ENCODE measurements at places on chromosomes 12 and 14.

DNA sequence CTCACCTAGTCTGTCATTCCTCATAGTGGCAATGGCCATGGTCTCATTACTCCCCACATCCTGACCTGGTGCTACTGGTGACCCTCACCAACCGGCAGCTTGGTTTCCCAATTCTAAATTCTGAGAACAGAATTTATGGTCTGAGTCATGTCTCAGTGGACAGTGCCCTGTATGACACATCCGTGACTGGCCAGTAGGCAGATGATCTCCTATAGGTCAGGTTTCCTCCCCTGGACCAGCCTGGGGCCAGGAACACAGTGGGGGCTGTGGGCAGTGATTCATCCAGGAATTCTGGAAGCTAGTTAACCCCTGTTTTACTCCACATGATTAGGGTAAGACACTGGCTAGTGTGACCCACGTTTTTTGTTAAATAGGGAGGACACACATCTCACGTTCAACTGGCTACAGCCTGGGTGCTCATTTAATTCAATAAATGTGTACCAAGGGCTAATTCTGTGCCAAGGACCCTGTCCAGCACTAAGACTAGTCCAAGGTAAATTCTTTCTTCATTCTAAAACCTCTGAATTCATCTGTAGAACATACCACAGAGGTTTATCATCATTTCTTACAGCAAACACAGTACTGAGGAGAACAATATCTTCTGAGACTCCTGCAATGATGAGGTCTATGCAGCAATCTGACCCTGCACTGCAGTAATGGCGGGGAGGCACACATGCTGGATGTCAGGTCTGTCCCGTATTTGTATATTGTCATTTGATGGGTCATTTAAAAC lies 249.6 kb upstream of the TBX3 start:
- peak; percentile 88 for DNase-seq

DNA sequence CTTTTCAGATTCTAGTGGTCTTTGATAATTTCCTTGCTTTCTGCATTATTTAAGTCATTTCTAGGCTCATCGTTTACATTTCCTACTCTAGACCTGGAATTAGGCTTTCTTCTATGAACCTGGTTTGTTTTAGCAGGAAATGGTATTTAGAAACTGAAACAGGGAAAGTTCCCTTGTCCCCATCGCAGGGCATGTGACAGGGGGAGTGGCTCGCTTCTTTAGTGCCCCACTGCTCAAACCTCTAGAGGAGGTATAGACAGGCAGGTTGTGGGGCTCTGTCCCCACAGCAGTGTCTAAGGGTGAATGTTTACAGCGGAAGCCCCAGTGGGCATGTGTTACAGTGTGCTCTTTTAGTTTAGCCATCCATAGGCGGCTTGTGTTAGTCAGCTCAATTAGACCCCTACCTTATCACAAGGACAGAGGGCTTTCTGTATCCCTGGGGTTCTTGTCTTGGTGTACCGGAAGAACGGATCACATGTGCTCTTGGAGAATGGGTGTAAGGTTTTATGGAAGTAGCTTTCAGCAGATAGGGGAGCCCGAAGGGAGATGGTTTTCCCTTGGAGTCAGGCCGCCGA lies 25.0 kb downstream of the IFT81 start:
- no peak for DNase-seq

DNA sequence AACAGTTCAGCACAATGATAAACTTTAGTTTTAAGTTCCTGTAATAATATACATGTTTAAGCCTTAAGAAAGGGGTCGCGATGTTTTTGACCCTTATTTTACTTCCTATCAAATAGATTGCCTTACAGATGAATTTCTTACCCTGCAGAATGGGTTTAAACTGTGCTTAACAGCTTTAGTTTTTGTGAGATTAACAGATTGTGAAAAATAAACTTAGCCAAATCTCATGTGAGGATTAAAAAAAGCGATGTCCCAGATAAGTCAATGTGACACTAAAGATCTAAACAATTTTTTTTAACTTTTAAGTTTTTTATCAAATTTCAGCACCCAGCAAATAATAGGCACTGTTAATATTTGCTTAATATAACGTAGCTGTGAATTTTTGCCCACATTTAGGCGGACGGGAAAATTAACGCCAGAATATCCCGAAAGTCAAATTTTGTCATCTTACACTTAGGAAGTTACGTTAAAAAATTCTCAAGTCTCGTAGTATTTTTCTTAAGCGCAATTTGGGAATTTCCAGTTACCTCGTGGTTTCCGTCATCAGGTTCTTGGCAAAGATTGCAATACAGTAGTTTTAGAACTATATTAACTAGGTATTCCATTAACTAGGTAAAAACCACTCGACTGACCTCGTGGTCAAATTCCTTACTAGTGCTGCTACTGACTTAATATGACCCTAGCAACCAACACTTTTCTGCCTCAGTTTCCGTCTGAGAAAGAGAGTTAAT lies 1.2 kb downstream of the HNRNPC start:
- peak; percentile 27 for DNase-seq

DNA sequence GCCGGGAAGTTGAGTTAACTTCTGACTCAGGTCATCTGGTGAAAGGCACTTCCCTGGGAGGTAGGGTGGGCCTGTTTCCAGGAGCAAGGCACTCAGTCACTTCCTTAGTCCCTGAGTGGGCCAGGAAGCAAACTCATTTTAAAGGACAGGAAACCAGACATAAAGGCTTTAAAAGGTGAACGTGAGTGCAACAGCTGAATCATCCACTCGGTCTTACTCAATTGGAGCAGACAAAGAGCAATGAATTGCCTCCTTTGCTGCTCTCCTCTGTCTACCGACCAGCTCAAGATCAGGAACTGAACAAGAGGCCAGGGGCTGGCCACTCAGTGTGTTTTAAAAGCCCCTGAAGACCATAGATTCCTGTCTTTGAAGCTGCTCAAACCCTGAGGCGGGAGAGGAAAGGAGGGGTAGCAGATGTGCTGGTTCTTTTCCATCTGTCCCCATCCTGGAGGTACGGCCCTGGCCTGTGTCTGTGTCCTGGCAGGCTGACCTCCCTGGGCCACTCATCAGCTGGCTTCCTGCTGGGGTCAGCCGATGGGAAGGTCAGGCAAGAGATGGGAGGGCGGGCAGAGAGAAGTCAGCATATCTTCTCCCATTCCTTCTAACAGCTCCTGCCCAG lies 148.9 kb downstream of the PPM1H start:
- DNase-seq: peak; percentile 99

- no peak for DNase-seq
Measured at GRCh38 chr12:49542592-49543160, 3.8 kb downstream of the KCNH3 start.

DNA sequence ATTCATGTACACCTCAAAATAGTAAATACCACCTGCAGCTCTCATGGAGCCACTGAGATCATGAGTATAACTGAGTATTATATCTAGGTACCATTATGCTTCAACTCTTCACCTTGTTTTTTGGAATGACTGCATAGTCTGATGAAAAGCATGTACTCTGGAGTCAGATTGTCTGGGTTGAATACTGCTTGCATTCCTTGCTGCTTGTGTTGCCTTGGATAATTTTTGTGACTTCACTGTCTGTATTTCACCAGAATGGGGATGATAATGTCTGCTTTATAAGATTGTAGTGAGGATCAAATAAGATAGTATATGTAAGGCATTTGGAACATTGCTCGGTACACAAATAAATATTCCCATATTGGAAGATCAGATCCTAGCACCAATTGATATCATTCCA lies 54.2 kb downstream of the SUSD6 start:
- DNase-seq: peak; percentile 64

- DNase-seq: no peak
Measured at GRCh38 chr14:106277503-106277902, 751.1 kb downstream of the TMEM121 start.

GRCh38 chr12:94290353-94290752 lies 142.0 kb downstream of the PLXNC1 start:
- no peak for DNase-seq

DNA sequence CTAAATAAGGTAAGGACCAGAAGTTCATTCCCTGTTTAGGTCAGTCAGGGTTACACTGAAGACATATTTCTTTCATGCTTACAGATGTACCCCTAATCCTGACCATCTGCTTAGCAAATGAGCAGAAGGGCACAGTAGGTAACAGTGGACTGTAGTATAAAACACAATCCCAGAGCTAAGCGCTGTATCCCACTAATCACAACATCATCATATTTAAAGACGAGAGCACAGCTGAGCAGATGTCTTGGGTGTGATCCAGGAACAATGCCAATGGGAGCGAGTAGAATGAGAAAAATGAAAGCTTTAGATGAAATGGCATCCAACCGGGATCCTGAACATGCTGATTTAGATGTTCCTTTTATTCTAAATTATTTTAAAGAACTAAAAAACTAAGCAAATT lies 213.4 kb downstream of the CCER1 start:
- DNase-seq: no peak

- DNase-seq: peak; percentile 63
Measured at GRCh38 chr12:46266869-46267574, 1.8 kb downstream of the SLC38A1 start.

- DNase-seq: no peak
Measured at GRCh38 chr14:61368114-61368710, 46.8 kb downstream of the PRKCH start.

- peak; percentile 69 for DNase-seq
Measured at GRCh38 chr14:64704143-64704742, at the start of gene PLEKHG3. TSS of gene PLEKHG3 (plus strand) at chr14:64704424. CDS start at chr14:64727632, 23,208 bp downstream.

DNA sequence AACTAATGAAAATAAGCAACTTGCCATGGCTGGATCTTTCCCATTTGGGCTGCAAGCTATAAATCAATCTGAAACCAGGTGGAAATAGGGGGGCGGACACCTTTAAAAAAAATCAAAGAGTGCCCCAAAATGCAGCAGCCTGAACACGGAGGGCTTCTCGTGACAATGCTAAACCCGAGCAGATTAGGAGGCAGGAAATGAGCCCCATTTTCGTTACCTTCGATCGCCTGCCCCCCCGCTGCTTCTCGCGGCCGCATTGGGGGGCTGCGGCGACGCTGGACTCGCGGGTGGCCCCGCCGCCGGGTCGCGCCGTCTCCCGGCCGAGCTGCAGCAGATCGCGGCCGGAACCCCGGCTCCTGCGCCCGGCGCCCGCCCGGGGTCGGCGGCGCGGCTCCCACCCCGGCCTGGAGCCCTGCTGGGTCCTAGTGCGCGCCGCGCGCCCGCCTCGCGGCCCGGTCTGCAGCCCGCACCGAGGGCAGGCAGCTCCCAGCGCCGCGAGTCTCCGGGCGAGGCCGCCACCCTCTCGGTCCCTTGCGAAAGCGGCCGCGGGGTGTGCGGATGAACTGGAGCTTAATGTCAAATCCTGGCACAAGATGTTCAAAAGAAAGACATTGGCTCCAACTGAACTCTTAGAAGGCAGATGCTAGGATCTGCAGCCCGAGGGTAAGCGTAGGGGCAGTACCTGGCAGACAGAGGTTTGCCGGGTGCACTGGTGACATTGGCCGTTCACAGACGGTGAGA lies 201.9 kb upstream of the FOXN3 start:
- peak; percentile 53 for DNase-seq

DNA sequence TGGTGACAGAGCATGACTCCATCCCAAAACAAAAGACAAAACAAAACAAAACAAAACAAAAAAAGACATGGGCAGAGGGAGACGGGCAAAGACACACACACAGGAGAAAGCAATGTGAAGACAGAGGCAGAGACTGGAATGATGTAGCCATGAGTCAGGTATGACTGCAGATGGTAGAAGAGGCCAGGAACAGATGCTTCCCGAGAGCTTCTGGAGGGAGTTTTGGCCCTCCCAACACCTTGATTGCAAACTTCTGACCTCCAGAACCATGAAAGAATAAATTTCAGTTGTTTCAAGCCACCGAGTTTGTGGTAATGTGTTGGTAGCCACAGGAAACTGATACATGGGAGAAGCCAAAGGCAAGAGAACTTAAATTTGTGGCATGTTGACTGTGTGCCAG lies 27.1 kb downstream of the VWF start:
- peak; percentile 70 for DNase-seq

GRCh38 chr12:10612984-10613348 lies 443 bp downstream of the MAGOHB start:
- DNase-seq: no peak

GRCh38 chr12:59375633-59376032 lies 220.2 kb upstream of the SLC16A7 start:
- DNase-seq: no peak

DNA sequence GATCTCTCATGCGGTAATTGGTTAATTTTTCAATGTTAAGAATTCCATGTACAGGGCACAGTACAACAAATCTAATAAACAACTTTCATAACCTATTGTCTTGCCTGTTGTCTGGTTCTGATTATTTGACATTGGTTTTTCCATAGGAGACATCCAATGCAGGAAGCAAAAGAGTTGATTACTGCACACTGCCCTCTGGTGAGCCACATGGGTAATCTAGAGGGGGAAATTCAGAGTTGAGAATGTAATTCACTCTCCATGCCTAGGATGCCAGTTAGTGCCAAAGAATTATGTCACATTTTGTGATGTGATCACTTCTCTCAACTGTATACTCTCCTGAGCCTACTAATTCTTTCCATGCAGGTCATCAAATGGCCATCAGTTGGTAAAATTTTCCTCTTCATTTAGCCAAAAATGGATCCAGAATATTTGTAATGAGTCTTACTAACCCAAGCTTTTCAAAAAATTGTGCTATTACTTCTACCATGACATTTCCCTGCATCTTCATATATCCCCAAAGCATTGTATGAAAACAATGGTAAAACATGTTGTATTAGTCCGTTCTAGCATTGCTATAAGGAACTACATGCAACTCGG lies 17.7 kb upstream of the CCDC91 start:
- DNase-seq: peak; percentile 47

DNA sequence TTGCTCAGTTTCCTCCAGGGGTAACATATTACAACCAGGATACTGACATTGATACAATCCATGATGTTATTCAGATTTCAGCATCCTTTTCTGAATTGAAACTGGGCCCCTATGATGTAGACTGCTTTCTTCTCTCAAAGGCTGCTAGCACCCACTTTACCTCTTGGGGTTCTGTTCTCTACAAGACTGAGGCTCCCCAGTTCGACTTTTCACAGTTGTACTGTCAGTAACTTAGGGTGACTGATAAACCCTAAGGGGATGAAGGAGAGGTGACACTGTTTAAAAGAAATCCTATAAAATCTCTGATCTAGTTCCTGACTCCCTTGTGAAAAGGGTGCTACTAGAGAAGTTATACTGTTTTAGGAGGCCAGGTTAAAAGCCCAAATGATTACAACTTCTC lies 818 bp downstream of the VPS33A start:
- no peak for DNase-seq

GRCh38 chr12:46531059-46531785 lies 158.6 kb upstream of the SLC38A2 start:
- DNase-seq: no peak

GRCh38 chr14:85728476-85729065 lies 198.6 kb downstream of the FLRT2 start:
- DNase-seq: no peak

DNA sequence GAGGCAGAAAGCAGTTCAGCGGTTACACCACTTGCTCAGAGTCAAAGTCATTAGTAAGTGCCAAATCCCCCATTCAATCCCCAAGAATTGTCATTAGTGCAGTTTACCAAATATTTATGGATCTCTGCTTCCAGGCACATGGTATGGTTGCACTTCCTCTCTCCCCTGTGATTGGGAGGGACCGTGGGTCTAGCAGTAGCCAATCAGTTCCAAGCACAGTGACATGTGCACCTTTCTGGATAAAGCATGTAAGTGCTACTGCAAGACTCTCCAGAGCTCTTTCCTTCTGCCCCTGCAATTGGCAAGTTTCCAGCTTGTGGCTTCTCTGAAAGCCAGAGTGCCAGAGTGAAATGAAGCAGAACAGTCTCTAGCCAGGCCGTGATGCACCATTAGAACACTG lies 85.3 kb upstream of the FLRT2 start:
- DNase-seq: peak; percentile 75

GRCh38 chr14:68341411-68342212 lies 451.3 kb downstream of the ZFP36L1 start:
- no peak for DNase-seq
